ENCODE measurements at places on chromosomes 1 and 21. TPM values are rescaled to one million over a fixed set of nuclear protein-coding genes. Genes with fewer than 3 reads are reported as not detected.

The CRABP2 gene
- total RNA-seq: 1.4 TPM

DNA sequence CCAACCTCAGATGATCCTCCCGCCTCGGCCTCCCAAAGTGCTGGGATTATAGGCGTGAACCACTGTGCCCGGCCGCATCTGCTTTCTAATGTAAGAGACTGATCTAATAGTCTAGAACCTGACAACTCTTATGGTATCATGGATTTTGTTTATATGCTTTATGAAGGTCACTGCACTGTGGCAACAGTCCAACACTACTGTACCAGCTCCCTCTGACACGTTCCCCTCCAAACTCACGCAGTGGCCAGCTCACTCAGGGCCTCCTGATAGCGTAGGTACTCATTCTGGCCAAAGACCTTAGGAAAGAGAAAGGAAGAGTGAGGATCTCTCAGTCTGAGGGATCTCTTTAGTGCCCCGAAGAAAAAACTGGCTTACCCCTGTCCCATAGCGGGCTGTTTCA, 6.0 kb upstream of the CFAP141 start:
- H3K36me3 ChIP-seq: peaks cover 29% of the 10 kb centered on the region
- no peak overlapping the region for H3K27ac ChIP-seq
- DNase-seq: no peak
- H3K4me1 ChIP-seq: no peaks in the 10 kb centered on the region

- H3K27me3 ChIP-seq: no peaks in the 10 kb centered on the region
- no peak overlapping the region for H3K27ac ChIP-seq
- no peak for DNase-seq
Observed at GRCh38 chr1:58361134-58361533, 185.4 kb downstream of the OMA1 start.

The SLC6A17 gene
- total RNA-seq: not detected

GRCh38 chr1:41640141-41640751, 155.8 kb upstream of the EDN2 start:
- H3K4me1 ChIP-seq: no peaks in the 10 kb centered on the region
- H3K36me3 ChIP-seq: no peaks in the 10 kb centered on the region
- H3K4me3 ChIP-seq: no peak overlapping the region
- no peaks in the 10 kb centered on the region for H3K27me3 ChIP-seq
- no peak for DNase-seq

- no peak overlapping the region for H3K27ac ChIP-seq
- no peaks in the 10 kb centered on the region for H3K27me3 ChIP-seq
- no peak overlapping the region for H3K4me3 ChIP-seq
- no peaks in the 10 kb centered on the region for H3K36me3 ChIP-seq
Observed at GRCh38 chr1:29893046-29893723, 656.9 kb downstream of the PTPRU start.

DNA sequence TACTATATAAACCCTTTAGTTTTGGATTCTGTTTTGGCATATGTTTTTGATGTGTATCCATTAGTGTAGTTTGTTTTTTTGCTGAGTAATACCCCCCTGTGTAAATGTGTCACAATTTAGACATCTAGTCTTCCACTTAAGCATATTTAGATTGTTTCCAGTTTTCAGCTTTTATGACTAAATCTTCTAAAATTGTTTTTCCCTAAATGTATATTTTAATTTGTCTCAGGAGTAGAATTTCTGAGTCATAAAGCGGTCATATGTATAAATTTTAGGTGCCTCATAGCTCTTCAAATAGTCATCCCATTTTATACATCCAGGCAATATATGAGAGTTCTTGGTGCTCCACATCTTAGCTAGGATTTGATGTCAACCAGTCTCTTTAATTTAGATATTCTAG, 1348.0 kb downstream of the MRPL39 start:
- H3K27me3 ChIP-seq: no peaks in the 10 kb centered on the region
- DNase-seq: no peak
- H3K4me3 ChIP-seq: no peak overlapping the region
- H3K27ac ChIP-seq: no peak overlapping the region
- H3K4me1 ChIP-seq: no peaks in the 10 kb centered on the region

The CPLANE2 gene
- total RNA-seq: 15.2 TPM

- DNase-seq: no peak
- peak overlapping the region; percentile 21 for H3K27ac ChIP-seq
- H3K27me3 ChIP-seq: no peaks in the 10 kb centered on the region
- peaks cover 20% of the 10 kb centered on the region for H3K4me1 ChIP-seq
- H3K4me3 ChIP-seq: no peak overlapping the region
- no peaks in the 10 kb centered on the region for H3K36me3 ChIP-seq
Observed at GRCh38 chr1:154431586-154432373, 26.6 kb downstream of the IL6R start.

The SLC6A9 gene
- total RNA-seq: 26.1 TPM

Measured in colonic mucosa (tissue), 4 donors.